Left lobe of liver (tissue), 2 donors: ENCODE measurements at places on chromosomes 2 and 18. TPM values are rescaled to one million over a fixed set of nuclear protein-coding genes. Genes with fewer than 3 reads are reported as not detected.

- no peak for DNase-seq
Measured at GRCh38 chr2:4914036-4914435, 778.1 kb upstream of the SOX11 start.

- no peak for DNase-seq
Measured at GRCh38 chr2:107801498-107801897, 25.2 kb upstream of the RGPD4 start.

DNA sequence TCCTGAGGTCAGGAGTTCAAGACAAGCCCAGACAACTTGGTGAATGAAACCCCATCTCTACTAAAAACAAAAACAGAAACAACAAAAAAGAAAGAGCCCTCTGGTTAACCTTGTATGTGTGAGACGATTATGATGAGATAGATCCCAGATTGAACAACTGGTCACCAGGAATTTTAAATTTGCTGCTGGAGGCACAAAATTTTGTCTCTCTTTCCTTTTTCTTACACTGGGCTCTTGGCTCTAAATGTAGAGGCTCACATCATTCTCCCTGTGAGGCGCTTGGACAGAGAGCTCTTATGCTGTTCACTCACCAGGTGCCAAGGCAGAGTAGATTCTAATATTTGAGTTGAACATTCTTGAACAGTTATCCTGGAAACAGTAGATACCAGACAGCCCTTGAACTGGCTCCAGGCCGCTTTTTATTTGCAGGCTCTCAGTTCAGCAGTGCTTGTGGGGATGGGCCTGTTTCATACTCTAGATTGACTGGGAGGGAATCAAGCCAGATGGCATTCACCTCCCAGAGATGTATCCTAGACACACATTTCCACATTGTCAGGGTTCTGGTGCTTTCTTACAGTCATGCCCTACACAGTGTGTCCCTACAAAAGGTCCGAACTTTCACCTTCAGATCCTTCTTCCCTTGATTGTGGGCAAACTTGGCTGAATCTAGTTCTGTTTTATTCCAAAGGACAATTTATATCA is 1159.6 kb downstream of the RPIA start:
- DNase-seq: no peak

- DNase-seq: no peak
Measured at GRCh38 chr2:134532537-134532936, 186.3 kb downstream of the TMEM163 start.

- no peak for DNase-seq
Measured at GRCh38 chr2:136242100-136242499, 124.2 kb upstream of the CXCR4 start.

GRCh38 chr18:74870950-74871349 is 273.3 kb downstream of the ZNF407 start:
- no peak for DNase-seq

DNA sequence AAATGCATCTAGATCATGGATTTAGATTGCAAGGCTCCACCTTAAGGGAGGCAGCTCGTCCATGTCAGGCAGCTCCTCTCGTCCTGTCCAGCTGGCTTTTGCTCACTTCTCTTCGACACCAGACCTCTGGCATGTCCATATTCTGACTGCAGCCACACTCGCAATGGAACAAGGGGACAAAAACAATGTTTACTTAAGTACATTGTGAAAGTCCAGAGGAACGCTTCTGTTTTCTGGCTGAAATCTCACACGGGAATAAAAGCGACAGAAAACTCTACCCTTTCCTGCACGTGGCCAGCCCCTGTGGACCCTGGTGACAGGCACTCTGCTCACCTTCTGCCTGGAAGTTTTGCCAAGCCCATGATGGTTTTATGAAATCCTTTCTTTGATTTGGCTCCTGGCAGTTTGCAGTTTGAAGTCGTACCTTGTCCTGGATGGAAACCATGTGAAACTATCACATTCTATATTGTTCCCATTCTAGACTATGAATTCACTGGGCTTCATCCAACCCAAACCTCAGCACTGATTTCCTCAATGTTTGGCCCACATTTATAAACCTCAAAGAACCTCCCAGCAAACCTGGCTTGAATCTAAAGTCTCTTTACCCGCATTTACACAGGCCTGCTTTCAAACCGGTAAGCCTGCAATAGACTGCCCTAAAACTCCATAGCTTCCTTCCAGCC is 134.3 kb upstream of the PIEZO2 start:
- DNase-seq: peak; percentile 92

- DNase-seq: no peak
Measured at GRCh38 chr2:189854187-189854586, 69.9 kb downstream of the PMS1 start.

DNAJC5G gene
- not detected for total RNA-seq

SLC14A1 gene
- 0.96 TPM for total RNA-seq

FBXO15 gene
- 0.58 TPM for total RNA-seq

PNKD gene
- total RNA-seq: 102 TPM

MOCOS gene
- total RNA-seq: 27.4 TPM

RAD51AP2 gene
- total RNA-seq: 0.30 TPM

B4GALT6 gene
- 2.7 TPM for total RNA-seq

BCL11A gene
- 0.50 TPM for total RNA-seq

DPP4 gene
- 15.2 TPM for total RNA-seq
